ENCODE measurements at places on chromosomes 6 and 20.

GRCh38 chr20:8854571-8854970 is 214.3 kb upstream of the PLCB4 start:
- DNase-seq, result no peak

DNA sequence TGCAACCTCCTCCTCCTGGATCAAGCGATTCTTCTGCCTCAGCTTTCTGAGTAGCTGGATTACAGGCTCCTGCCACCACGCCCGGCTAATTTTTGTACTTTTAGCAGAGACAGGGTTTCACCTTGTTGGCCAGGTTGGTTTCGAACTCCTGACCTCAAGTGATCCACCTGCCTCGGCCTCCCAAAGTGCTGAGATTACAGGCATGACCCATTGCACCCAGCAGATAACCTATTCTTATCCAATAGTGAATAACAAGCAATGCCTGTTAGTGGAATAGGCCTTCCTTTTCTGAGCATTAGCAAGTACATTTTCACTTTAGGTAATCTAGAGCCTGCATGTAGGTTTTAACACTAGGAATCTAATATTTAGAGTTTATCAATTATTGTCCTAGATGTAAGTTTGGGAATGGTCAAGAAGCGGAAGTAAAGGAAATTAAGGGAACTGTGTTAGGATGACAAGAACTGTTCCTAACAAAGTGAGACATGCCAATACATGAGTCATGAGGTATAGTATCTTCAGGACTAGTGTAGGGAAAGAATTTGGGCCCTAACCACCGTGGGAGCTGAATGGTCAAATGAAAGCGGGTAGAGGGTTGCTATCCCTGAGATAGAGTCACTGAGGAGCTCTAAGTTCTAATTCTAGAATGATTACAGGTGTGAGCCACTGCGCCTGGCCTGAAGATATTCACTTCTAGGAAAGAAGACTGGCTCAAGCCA is 15.0 kb downstream of the BLTP3A start:
- DNase-seq, result no peak

DNA sequence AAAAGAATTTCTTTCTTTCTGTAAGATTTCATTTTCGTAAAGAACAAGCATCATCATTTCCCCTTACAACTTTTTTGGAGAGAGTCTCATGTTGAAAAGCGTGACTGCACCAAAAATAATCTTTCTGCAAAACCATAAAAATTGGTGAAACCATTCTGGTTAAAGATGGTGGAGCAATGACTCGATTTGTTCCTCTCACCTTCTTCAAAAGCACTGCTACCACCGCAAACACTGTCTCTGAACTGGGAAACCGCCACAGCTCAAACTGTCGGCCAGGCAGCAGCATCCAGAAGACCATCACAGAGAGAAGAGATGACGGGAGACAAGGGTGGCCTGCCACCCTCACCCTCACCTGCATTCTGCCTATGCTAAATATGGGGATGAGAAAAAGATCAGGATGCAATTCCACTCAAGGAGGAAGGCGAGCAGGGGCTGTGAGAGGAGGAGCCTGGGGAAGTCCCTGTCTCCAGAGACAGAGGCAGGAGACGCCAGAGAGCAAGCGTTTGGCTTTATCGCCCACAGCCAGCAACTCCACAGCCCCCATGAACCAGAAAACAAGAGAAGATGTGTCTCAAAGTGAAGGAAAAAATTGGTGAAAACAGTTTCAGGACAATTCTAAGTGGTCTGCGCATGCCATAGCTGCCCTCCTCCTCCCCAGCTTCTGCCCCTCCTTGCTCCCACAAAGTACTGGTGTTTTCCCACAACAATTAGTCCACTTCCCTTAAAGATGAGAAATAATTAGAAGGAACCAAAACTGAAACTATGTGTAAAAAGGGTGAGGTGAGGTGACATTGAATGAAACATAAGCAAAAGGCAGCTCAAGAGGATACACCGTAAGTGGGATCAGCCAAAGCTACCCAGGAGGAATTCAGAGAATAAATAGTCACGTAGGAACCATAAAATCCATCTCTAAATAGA is 255.5 kb downstream of the KIF16B start:
- no peak for DNase-seq

GRCh38 chr6:75150685-75151412 is 55.0 kb downstream of the COL12A1 start:
- DNase-seq, result no peak

DNA sequence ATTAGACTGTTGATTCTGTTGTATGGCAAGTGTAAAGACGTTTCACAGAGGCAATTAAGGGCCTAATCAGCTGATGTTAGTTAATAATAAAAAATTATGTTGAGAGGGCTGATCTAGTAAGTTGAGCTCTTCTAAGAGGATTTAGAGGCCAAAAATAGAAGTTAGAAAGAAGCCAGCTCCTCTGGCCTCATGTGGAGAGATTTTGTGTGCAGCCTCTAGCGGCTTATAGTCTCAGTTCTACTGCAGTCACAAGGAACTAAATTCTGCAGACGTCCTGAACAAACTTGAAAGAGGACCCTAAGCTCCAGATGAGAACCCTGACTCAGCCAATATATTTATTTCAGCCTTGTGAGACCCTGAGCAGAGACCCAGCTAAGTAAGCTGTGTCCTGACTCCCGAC is 498.6 kb downstream of the BTBD3 start:
- no peak for DNase-seq

Data from T-helper 2 cell (primary cell).